ENCODE measurements at places on chromosomes 2 and 18.
A peak's percentile ranks its signal among the peaks of the same experiment; 100 is the strongest.

- DNase-seq: no peak
Observed at GRCh38 chr2:14654835-14655282, 22.3 kb downstream of the LRATD1 start.

DNA sequence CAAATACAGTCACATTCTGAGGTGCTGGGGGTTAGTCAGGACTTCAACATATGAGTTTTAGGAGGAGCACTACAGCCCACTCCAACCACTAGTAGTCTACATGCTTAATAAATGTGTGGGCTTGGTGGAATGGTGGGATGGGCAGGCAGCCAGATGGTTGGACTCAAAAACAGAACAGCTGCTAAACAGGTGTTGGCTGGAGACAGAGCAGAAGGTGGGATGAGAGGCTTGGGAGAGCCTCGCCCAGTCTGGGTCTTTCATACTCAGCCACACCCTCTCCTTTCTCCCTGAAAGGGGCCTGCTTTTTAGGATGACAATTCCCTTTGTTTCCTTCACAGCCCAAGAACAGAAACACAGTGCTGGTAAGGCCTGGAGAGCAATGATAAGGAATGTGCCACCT is 143.9 kb upstream of the KLHL29 start:
- DNase-seq: no peak

GRCh38 chr2:184756885-184757284 is 158.6 kb downstream of the ZNF804A start:
- no peak for DNase-seq

- DNase-seq: no peak
Observed at GRCh38 chr2:214699236-214699635, 110.2 kb downstream of the BARD1 start.

DNA sequence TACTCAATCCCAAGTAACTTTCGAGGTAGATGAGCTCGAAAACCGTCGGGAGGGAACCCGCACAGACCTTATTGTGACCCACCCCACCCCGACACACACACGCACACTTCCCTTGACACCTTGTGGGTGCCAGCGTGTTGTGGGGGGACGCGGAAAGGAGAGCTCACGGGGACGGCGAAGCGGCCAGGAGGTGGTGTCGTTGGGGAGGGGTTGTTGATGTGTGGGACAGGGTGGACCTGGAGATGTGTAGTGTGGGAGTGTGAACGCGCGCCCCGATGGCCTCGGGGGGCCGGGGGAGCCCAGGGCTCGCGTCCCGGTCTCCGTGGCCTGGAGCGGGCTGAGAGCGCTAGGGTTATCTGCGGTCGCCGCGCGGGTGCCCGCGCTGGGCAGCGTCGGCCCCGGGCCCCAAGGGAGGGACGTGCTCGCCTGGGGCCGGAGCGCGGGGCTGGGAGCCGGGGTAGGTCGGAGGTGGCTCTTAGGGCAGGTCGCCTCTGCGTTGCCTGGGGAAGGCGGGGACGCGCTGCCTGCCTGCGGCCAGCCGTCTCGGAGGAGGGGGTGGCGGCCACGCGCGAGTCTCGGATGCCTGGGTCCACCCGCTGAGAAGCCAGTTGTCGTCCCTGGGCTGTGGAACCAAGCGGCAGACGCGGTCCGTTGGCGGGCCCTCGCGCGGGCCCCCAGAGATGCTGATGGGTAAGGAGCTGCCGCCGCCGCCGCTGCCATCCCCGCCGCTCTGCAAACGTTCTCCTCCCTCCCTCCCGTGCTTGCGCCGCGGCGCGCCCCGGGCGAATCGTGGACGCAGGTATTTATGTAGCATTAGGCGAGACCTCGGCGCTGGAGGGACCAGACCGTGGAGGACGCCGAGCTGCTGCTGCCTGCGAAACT is 1.6 kb downstream of the KLHL29 start:
- peak; percentile 8 for DNase-seq

DNA sequence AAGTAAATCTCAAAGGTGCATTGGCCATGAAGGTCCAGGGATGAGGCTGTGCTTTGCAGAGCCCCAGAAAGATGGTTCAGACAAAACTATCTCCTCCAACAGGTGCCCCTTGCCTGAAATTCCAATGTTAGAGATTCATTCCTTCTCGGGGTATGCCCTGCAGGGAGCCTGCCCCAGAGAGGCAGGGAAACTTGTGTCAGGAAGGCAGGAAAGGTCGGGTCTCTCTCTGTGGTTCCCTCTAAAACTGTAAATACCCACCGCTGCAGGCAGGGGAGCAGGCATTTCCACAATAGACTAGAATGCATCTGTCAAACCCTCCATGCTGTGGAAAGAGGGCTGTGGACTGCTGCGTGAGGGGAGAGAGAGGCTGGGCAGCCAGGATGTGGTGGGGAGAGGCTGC is 207.8 kb upstream of the SMAD2 start:
- DNase-seq: no peak

- no peak for DNase-seq
Observed at GRCh38 chr2:9832586-9832985, 10.7 kb upstream of the TAF1B start.

- no peak for DNase-seq
Observed at GRCh38 chr18:3135536-3135935, 84.2 kb downstream of the MYOM1 start.
